ENCODE measurements at places on chromosomes 11 and 22. TPM values are rescaled to one million over a fixed set of nuclear protein-coding genes. Genes with fewer than 3 reads are reported as not detected.
A peak's percentile ranks its signal among the peaks of the same experiment; 100 is the strongest.

DNA sequence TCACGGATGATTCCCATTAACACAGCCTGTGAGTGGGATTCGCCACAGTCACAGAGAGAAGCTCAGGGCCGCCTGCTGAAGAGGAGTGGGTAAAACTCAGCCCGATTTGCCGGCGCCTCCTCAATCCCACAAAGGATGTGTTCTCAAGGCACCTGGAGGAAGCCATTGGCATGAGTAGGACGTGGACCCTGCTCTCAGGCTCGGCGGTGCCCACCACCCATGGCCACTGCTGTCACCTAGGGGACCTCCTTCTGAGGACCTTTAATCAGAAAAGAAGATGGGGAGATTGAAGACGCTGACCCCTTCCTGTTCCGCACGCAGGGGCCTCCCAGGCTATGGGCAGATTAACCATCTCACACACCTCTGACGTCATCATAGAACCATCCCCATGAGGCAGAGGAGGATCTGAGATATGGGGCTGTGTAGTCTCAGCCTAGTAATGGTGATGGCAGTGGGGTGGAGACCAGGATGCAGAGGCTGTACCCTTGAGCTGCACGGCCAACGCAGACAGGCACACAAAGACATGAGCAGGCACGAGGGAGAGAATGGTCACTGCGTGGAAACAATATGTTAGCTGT is 571.8 kb downstream of the BRD1 start:
- no peak for DNase-seq

- peak; percentile 89 for DNase-seq
These were observed 4.3 kb upstream of the RRM1 start for GRCh38 chr11:4090258-4090657.

GRCh38 chr11:76807206-76807875 is 24.2 kb downstream of the TSKU start:
- DNase-seq, result peak; percentile 90

DNA sequence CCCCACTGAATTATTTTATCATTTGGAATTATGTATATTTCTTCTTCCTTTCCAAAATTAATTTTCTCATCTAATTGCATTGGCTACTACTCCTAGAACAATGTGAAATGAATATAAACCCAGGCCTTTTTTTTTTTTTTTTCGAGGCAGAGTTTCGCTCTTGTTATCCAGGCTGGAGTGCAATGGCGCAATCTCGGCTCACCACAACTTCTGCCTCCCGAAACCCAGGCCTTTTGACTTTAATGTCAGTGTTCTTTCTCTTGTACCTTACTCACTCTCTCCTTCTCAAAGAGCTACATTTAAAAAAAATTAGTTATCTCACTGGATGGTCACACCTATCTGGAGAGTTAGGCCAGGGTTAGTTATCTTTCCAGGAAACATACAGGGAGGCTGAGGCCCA is 35.3 kb upstream of the LRRC32 start:
- DNase-seq, result no peak

DNA sequence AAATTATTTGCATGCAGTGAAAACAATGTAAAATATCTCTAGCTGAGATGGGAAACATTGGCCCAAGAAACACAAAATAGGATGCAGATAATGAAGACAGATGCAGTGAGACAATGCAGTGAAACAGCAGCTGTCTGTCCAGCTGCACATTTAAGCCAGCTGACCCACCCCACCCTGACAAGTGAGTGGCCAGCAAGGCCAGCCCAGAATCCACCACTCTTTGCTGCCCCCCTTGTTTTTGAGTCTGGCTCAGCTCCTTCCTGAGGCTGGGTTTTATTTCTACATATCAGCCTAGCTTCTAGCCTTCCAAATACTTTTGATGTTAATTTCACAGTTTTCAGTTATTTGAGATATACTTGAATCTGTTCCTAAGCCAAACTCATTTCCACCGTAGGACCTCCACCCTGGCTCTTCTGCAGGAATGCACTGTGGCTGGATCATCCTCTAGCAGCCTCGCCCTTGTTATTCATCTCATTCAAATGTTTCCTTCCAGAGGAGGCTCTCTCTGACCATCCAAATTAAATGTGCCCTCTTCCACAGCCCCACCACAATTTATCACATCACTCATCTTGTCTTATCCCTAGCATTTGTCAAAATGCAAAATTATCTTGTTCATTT is 154.1 kb upstream of the POU2AF2 start:
- no peak for DNase-seq

SCT gene
- total RNA-seq, result not detected

GRCh38 chr11:10856689-10857458 is 979 bp downstream of the ZBED5 start:
- peak; percentile 82 for DNase-seq
